ENCODE measurements at places on chromosomes 1 and 21. TPM values are rescaled to one million over a fixed set of nuclear protein-coding genes. Genes with fewer than 3 reads are reported as not detected.

KRTAP11-1 gene
- total RNA-seq, result not detected

GSTM1 gene
- not detected for total RNA-seq

OR14K1 gene
- total RNA-seq, result not detected

PTCH2 gene
- not detected for total RNA-seq

KCNE2 gene
- total RNA-seq, result 34.4 TPM

BMP8A gene
- total RNA-seq, result not detected

FAM78B gene
- 1.0 TPM for total RNA-seq

CTSS gene
- total RNA-seq, result 118 TPM

TNNI3K gene
- not detected for total RNA-seq

DNA sequence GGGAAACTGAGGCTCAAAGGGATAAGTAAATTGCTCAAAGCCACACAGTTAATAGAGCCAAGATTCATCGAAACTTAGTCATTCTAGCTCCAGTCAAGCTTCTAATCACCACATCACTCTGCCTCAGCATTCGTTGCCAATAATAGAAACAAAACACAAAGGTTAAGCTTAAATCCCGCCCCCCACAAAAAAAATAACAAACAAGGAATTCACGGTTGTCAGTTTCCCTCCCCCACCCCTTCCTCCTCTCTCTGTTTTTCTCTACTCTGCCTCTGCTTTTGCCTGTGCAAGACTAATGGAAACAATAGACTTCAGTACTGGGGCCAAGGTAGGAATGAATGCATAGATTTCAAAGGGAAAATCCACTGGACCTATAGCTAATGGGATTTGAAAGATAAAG is 70.7 kb upstream of the ZNF644 start:
- no peak for DNase-seq

DNA sequence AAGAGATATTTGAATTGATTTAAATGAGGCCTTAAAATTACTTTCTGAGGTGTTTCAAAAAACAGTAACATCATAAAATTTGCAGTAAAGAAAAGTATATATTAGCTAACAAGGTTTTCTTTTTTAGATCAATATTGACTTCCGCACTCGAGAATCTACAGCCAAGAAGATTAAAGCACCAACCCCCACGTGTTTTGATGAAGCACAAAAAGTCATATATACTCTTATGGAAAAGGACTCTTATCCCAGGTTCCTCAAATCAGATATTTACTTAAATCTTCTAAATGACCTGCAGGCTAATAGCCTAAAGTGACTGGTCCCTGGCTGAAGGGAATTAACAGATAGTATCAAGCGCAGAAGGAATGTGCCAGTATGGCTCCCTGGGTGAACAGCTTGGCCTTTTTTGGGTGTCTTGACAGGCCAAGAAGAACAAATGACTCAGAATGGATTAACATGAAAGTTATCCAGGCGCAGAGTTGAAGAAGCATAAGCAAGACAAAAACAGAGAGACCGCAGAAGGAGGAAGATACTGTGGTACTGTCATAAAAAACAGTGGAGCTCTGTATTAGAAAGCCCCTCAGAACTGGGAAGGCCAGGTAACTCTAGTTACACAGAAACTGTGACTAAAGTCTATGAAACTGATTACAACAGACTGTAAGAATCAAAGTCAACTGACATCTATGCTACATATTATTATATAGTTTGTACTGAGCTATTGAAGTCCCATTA is 3.6 kb downstream of the RGS1 start:
- DNase-seq, result no peak

- no peak for DNase-seq
Measured at GRCh38 chr1:90963651-90964050, 58.2 kb downstream of the ZNF644 start.

DNA sequence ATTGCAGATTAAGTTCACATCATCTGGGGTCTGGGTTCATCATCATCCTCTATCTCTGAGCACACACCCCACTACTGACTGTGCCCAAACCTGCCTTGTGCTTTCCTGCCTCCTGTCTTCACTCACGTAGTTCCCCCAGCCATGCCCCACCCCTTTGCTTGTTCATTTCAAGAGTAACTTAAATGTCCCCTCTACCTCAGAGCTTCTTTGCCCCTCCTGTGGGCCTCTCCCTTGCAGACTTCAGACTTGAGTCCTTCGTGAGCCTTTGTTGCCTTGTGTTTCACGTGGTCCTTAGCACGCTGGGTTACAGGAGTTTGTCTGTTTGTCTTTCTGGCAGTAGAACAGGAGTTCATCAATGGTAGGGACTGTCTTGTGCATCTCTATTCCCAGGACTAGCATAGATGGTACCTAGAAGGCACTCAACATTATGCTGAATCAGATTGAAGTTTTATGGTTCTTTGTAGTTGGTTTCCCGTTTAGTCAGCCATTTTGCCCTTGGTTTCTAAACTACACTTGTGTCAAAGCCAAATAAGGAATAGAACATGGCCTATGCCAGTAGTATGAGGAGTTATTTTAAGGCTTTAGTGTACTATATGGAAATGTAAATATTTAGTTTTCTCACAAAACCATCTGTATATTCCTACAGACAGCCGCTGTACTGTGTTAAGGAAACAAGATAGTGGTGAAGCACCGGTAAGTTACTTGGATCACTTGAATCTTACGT is 86.2 kb downstream of the TTC3 start:
- peak; percentile 35 for DNase-seq

DNA sequence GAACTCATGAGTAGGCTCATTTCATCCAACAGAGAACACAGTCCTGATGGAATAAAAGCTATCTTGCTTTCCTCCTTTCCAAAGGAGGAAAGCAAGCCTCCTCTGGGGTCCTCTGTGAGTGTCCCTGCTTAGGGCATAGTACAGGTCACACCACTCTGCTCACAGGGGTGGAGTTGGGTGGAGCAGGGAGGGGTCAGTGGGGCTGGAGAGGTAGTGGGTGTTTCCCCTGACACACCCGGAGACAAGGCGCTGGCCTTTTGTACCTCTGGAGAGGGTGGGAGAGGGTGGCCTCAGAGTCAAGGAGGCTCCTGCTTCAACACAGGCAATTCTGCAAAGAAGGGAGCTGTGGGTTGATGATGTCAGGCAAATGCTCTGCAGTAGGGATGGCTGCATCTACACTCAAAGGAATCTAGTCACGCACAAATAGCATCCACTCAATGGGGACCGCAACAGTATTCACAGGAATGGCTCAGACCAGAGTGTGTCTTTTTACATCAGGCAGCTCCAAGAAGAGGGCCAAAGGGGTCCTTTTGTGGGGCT is 58.6 kb upstream of the PLXNA2 start:
- peak; percentile 17 for DNase-seq

- no peak for DNase-seq
Measured at GRCh38 chr1:166903232-166903631, 27.2 kb upstream of the TADA1 start.

GRCh38 chr1:199113265-199113869 is 474.5 kb downstream of the PTPRC start:
- DNase-seq, result peak; percentile 34

GRCh38 chr1:1204425-1204920 is 1.9 kb downstream of the TNFRSF18 start:
- no peak for DNase-seq

- no peak for DNase-seq
Measured at GRCh38 chr1:15683345-15684039, 628 bp upstream of the PLEKHM2 start.

GRCh38 chr1:13619909-13620308 is 36.3 kb downstream of the PDPN start:
- no peak for DNase-seq

- DNase-seq, result no peak
Measured at GRCh38 chr1:167538657-167539056, 14.9 kb downstream of the CREG1 start.

- DNase-seq, result no peak
Measured at GRCh38 chr1:184860985-184861754, 106.5 kb upstream of the EDEM3 start.

DNA sequence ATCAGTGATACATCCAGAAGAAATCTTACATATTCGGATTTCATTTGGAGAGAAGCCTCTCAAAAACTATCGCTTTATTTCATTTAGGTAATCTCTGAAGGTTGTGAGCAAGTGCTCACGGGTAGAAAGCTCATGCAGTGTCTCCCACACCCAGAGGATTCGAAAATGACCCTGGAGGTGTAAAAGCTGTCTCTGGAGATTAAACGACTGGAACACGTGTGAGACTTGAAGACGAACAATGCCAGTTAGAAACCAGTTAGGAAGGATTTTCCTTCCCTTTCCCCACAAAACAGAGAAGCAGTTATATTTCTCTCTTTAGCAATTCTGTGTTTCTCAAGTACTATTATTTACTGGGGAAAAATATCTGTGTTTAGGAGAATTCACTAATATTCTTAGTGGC is 92.5 kb upstream of the CD55 start:
- no peak for DNase-seq

DNA sequence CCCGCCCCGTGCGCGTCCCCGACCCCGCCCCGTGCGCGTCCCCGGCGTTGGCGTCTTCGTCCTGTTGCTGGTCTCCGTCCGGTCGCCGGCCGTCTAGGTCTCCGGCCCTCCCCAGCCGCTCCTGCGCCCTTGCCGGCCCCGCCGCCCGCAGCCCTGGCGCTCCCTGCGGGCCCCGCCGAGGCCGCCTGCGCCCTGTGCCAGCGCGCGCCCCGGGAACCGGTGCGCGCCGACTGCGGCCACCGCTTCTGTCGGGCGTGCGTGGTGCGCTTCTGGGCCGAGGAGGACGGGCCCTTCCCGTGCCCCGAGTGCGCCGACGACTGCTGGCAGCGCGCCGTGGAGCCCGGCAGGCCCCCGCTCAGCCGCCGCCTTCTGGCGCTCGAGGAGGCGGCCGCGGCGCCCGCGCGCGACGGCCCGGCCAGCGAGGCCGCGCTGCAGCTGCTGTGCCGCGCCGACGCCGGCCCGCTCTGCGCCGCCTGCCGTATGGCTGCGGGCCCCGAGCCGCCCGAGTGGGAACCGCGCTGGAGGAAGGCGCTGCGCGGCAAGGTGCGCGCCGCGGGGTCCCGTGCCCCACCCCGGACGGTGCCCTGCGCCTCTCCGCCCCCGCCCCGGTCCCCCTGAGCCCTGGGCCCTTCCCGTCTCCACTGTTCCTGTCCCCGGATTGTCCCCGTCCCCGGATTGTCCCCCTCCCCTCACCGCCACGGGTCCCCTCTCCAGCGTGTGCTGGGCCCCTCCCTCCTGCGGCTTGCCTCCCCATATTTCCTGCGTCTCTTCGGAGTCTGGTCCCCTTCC is at the start of gene RNF187:
TSS of gene RNF187 (plus strand) at position 47 of the 789 bp plus-strand sequence.
- peak; percentile 96 for DNase-seq

GRCh38 chr1:94542088-94542870 is 720 bp upstream of the F3 start:
- DNase-seq, result peak; percentile 34

DNA sequence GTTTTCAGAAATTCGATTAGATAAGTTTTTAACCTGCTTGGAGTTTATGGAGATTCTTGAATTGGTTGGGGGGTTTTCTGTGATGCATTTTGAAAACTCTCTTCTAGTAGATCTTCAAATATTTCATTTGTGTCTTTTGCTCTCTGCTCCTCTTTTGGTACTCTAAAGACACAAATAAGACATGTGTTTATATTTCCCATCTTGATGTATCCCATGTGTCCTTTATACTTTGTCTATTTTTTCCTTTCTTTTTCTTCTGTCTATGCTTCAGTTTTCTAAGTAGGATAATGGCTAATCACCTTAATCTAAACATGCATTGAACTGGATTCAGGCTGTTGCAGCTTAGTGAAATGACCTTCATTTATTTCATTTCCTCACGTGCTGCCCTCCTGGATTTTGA is 63.8 kb upstream of the C1orf87 start:
- no peak for DNase-seq

DNA sequence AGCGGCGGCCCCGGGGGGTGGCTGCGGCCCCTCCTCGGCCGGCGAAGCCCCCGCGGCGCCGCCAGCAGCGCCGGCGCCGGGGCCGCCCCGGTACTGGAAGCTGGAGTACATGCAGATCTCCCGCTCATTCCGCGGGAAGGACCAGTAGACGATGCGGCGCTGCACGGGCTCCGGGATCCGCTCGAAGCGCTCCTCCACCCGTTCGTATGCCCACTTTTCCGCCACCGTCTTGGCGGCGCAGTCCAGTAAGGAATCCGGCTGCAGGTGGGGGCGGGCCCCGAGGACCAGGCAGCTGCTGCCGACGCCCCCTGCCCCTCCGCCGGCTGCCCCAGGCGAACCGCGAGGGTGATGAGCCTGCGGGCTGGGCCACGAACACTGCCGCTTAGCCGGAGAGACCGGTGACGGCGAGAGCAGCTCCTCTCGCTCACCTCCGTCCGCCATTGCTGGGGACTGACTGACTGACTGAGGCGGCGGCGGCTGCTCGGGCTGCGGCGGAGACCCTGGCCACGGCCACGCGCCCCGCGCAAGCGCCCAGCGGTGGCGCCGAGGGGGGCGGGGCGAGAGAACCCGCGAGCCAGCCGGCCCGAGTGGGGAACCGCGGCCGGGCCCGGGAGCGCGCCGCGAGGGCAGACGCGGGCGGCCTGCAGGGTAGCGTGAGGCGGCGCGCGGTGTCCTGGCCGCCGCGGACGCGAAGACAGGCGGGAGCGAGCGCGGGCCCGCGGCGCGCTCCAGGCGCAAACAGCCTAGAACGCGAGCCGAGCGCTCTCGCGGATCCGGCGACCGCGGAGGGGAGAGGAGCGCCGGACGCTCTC is at the start of gene ZSWIM5:
TSS of gene ZSWIM5 (minus strand) at position 696 of the 812 bp plus-strand sequence. CDS start at position 441, 255 bp downstream.
- peak; percentile 77 for DNase-seq

DNA sequence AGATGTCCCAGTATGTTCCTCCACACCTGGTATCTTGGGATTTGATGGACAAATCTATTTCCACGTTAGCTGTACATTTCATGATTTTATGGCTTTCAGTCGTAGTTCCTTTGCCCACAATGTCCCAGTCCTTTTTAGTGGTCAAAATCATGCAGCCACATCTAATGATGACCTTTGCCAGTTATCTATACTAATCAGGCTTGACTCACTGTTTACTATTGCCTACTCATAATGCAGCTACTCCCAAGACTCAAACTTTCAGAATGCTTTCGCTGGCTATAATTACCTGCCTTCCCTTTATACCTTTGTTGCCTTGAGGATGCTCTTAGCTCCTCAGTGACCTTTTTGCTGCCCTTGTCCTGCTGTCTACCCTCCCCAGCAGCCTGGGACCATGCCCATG is 6.4 kb downstream of the NOS1AP start:
- no peak for DNase-seq

GRCh38 chr21:31781737-31782136 is 49.8 kb upstream of the SCAF4 start:
- DNase-seq, result no peak

- DNase-seq, result no peak
Measured at GRCh38 chr1:30616759-30617158, 106.6 kb downstream of the MATN1 start.

- no peak for DNase-seq
Measured at GRCh38 chr1:65281846-65282245, 27.5 kb upstream of the DNAJC6 start.

Data from stomach (tissue), 19 donors.